Stimulated activated CD4-positive, alpha-beta T cell treated with anti-CD3 and anti-CD28 coated beads, Interleukin-4, amount 100 ng/mL, for 24 hours (primary cell): ENCODE measurements at places on chromosomes 11 and 22.

- DNase-seq, result no peak
Observed at GRCh38 chr11:132782102-132782501, 750.2 kb downstream of the OPCML start.

- peak; percentile 18 for DNase-seq
Observed at GRCh38 chr11:76288166-76288980, 82.1 kb upstream of the WNT11 start.

- no peak for DNase-seq
Observed at GRCh38 chr11:1225386-1226225, 2.7 kb downstream of the MUC5B start.

GRCh38 chr11:113377681-113378412 is 9.7 kb upstream of the ANKK1 start:
- DNase-seq, result no peak

GRCh38 chr11:94826415-94826814 is 58.3 kb downstream of the AMOTL1 start:
- DNase-seq, result no peak

GRCh38 chr11:69126286-69126685 is 29.4 kb upstream of the SMIM38 start:
- DNase-seq, result no peak

GRCh38 chr11:3103076-3103475 is 45.9 kb upstream of the CARS1 start:
- DNase-seq, result no peak

GRCh38 chr11:10490398-10491241 is 35.6 kb downstream of the AMPD3 start:
- no peak for DNase-seq

DNA sequence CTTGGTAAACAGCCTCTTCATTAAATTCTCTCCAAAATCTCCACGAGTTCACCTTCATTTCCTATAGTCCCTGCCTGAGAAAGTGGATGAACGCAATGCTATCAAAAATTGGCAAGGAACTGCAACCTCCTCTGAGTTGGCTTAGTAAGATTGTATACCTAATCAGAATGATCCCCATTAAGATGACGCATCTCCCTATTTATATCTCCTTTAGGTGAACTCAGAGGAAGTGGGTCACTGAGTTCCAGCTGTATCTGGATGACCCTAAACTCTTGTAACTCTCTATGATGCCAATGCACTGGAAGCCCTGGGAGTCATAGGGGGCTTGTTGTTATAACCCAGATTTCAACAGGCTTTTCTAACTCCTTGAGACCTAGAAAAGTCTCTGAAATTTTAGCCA is 48.2 kb downstream of the OR10A6 start:
- DNase-seq, result no peak

DNA sequence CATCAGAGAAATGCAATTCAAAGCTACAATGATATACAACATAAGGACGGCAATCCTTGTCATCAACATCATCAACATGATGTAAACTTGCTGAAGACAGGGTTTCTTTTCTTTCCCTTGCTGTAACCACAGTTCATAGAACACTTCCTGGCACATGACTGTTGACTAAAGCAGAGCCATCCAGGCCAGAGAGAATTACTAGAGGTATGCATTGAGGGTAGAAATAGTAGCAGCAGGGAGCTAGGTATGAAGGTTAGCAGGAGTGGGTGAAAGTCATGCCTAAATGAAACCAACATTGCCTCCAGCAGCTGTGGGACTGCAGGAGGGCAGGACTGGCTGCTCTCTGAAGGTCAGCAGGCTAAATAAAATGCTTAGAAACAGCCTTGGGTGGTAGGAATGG is 103.7 kb downstream of the LRRC32 start:
- no peak for DNase-seq

DNA sequence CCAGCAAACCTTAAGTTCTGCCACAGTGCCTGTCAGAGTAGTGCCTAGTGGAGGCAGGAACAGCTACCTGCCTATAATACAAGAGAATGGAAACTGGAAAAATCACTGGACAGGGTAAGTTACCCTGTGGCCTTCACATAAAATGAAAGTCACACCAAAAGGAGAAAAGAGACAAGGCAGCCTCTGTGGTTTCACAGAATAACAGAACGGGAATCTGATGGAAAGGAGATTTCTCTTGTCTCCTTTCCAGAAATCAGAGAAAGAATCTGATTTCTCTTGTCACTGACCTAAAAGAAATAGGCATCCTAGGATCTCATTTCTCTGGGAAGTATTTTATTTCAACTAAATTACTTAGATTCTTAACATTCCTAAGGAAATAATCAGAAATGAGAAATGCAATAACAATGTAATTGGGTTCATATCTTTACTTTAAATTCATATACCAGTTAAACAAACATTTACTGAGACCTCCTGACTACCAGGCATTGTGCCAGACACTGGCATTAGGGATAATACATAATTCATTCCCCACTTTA is 41.6 kb downstream of the PRCP start:
- DNase-seq, result no peak

DNA sequence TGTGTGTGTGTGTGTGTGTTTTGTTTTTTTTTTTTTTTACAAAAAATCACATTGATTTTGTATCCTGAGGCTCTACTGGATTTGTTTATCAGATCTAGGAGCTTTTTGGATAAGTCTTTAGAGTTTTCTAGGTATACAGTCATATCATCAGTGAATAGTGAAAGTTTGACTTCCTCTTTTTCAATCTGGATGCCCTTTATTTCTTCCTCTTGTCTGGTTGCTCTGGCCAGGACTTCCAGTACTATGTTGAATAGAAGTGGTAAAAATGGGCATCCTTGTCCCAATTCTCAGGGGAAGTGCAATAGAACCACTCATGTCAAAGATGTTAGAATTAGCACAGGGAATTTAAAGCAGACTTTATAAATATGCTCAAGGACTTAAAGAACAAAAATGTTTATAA is 32.6 kb upstream of the PRDM11 start:
- DNase-seq, result no peak
